Cardiac muscle cell (in vitro differentiated cells and primary cell): ENCODE measurements at places on chromosomes 6 and 20.

DNA sequence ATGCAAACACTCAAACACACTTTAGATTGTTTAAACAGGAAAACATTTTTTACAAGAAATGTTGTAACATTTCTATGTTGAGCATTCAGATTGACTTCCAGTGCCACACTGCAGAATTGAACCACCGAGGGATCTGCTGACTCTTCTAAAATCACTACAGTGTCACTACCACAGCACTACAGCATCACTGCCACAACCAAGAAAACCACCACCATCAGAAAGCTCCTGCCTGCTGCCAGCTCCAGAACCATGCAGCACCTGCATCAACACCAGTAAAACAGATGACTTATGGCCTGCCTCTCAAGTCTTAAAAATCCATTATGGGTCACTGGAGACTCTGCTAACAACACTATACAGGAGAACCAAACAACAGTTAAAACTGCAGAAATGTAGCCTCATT is 25.4 kb upstream of the BTN3A2 start:
- H3K36me3 ChIP-seq: no peaks in the 10 kb centered on the region
- H3K4me1 ChIP-seq: peaks cover 5% of the 10 kb centered on the region
- H3K4me3 ChIP-seq: no peak overlapping the region
- no peak for DNase-seq
- peaks cover 4% of the 10 kb centered on the region for H3K27me3 ChIP-seq

- H3K4me3 ChIP-seq: no peak overlapping the region
- no peaks in the 10 kb centered on the region for H3K27me3 ChIP-seq
- H3K36me3 ChIP-seq: no peaks in the 10 kb centered on the region
- no peak overlapping the region for H3K27ac ChIP-seq
- no peak for DNase-seq
These were observed 1009.7 kb upstream of the GJE1 start for GRCh38 chr6:141123049-141123448.

DNA sequence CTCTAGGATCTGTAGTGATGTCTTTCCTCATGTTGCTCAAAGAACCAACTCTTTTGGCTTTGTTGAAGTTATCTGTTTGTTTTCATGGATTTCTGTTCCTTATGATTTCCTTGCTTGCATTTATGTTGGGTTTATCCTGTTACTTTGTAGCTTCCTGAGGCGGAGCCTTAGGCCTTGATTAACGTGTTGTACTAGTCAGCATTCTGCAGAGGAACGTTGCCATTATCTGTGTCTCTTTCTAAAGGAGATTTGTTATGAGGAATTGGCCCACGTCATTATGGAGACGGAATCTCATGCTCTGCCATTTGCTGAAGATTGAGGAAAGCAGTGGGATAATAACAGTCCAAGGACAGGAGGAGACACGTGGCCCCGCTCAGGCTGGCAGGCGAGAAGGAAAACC is 29.9 kb downstream of the UCKL1 start:
- peaks cover 23% of the 10 kb centered on the region for H3K36me3 ChIP-seq
- H3K27me3 ChIP-seq: no peaks in the 10 kb centered on the region
- no peak overlapping the region for H3K27ac ChIP-seq
- no peaks in the 10 kb centered on the region for H3K4me1 ChIP-seq
- DNase-seq: no peak

- H3K27ac ChIP-seq: no peak overlapping the region
- H3K4me3 ChIP-seq: no peak overlapping the region
- no peak for DNase-seq
- H3K36me3 ChIP-seq: no peaks in the 10 kb centered on the region
These were observed 12.0 kb downstream of the PHACTR3 start for GRCh38 chr20:59616306-59616705.

- peak overlapping the region; percentile 32 for H3K27ac ChIP-seq
- no peaks in the 10 kb centered on the region for H3K36me3 ChIP-seq
- DNase-seq: no peak
- H3K4me1 ChIP-seq: peaks cover 4% of the 10 kb centered on the region
These were observed 437.1 kb downstream of the UTRN start for GRCh38 chr6:144722154-144722737.

DNA sequence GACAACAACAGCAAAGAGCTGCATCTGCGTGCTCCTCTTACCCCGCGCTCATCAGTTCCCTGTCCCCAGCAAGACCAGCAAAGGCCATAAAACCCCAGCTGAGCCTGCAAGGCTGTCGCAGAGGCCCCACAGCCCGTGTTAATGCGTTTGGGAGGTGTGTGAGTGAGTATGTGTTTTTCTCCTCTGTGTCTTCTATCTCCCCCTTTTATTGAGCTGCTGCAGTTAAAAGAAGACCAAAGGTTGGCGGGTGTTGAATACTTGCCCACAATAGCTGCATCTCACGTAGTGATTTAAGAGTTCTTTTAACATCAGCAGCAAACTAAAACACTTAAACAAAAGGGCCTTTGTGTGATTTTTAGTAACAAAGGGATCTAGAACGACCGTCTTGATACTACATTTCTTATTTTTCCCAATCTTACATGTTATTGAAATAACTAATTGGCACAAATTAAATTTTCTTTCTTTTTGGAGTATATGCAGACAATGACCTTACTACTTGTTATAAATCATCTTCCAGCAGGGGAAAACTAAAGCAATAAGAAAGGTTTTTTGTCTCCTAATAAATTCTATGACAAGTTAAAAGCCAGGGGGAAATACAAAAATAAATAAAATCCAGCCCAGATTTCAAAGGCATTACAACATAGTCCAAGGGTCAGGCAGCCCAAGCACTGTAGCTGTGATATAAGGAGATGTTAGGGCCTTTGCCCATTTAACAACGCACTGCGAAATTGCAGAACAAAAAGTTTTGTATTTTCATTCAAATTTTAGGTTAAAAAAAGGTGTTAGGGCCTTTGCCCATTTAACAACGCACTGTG is 27.2 kb upstream of the CNKSR3 start:
- H3K4me3 ChIP-seq: no peak overlapping the region
- H3K4me1 ChIP-seq: no peaks in the 10 kb centered on the region
- H3K36me3 ChIP-seq: no peaks in the 10 kb centered on the region
- H3K27ac ChIP-seq: no peak overlapping the region

GRCh38 chr6:151109361-151109760 is 130.4 kb upstream of the AKAP12 start:
- H3K4me3 ChIP-seq: no peak overlapping the region
- DNase-seq: no peak
- no peaks in the 10 kb centered on the region for H3K36me3 ChIP-seq
- no peaks in the 10 kb centered on the region for H3K27me3 ChIP-seq
- peaks cover 7% of the 10 kb centered on the region for H3K4me1 ChIP-seq
- H3K27ac ChIP-seq: no peak overlapping the region

DNA sequence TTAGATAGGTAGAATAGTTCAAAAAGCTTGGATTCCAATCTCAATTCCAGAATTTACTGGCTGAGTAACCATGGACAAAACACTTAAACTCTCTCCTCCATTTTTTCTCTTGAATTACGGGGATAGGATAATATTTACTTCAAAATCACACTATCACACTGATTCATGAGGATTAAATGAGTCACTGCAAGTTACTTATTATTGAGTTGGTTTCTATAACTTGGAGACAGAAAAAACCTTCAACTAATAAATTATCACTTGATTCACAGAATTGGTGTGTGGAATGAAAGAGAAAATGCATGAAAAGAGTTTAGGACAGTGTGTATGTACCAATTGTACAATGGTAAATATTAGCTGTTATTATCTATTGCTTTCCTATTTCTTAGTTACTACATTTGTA is 585.2 kb downstream of the PHF3 start:
- H3K4me1 ChIP-seq: no peaks in the 10 kb centered on the region
- no peak for DNase-seq
- no peaks in the 10 kb centered on the region for H3K27me3 ChIP-seq
- no peak overlapping the region for H3K4me3 ChIP-seq

GRCh38 chr6:154648188-154648887 is 84.9 kb upstream of the SCAF8 start:
- no peak overlapping the region for H3K4me3 ChIP-seq
- H3K27me3 ChIP-seq: no peaks in the 10 kb centered on the region
- H3K27ac ChIP-seq: no peak overlapping the region
- H3K4me1 ChIP-seq: no peaks in the 10 kb centered on the region

GRCh38 chr6:35750557-35750956 is 13.7 kb downstream of the ARMC12 start:
- H3K36me3 ChIP-seq: no peaks in the 10 kb centered on the region
- H3K27me3 ChIP-seq: no peaks in the 10 kb centered on the region
- no peak overlapping the region for H3K27ac ChIP-seq
- H3K4me1 ChIP-seq: no peaks in the 10 kb centered on the region
- no peak overlapping the region for H3K4me3 ChIP-seq
- no peak for DNase-seq

DNA sequence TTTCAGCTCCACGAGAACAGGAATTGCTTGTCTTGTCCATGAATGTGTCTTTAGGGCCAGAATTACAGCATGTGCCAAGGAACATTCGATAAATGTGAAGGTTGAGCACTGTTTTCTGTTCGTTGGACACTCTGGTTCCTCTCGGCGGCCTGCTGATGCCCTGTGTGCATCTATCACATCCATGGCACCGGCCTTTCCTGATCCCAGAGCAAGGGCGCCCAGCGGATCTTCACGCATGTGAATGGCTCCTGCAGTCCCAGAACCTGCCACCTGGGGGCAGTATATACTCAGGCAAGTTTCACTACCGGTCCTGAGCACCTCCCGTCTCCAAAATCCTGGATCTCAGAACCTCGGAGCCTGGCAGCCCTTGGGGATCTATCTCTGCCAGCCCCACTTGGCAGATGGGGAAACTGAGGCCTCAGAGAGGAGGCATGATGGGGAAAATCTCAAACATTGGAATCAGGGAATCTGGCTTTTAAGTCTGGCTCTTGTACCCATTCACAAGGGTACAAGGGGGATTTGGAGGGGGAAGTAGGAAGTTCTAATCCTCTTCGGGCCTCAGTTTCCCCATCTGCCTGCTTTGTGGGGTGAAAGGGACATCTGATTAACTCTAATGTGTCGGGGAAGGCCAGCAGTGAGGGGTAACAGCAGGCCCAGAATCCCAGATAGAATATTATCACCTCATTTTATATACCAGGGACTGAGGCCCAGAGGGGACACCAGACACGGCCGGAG is 4.3 kb upstream of the CEBPB start:
- H3K36me3 ChIP-seq: no peaks in the 10 kb centered on the region
- no peaks in the 10 kb centered on the region for H3K27me3 ChIP-seq
- no peak overlapping the region for H3K27ac ChIP-seq
- peak; percentile 90 for DNase-seq
- no peak overlapping the region for H3K4me3 ChIP-seq

DNA sequence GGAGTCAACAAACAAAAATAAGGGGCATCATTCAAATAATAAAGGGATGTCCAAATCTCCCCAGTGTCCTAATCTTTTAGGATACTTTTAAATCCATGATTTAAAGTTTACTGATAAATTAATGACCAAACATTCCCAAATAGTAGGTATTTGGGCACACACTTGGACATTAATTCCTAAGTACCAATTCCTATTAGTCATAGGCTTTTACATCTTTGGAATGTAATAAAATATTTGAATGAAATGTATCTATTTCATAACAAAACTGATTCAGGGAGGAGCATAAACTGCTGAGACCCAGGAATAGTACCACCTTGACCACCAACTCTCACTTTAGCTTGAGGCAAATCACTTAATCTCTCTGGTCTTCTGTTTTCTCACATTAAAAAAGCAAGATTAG is 44.3 kb downstream of the VGLL2 start:
- no peak overlapping the region for H3K27ac ChIP-seq
- H3K4me3 ChIP-seq: no peak overlapping the region
- H3K36me3 ChIP-seq: no peaks in the 10 kb centered on the region
- H3K27me3 ChIP-seq: no peaks in the 10 kb centered on the region
- DNase-seq: no peak

- no peak for DNase-seq
- H3K4me3 ChIP-seq: no peak overlapping the region
- H3K36me3 ChIP-seq: no peaks in the 10 kb centered on the region
- no peaks in the 10 kb centered on the region for H3K27me3 ChIP-seq
- H3K4me1 ChIP-seq: no peaks in the 10 kb centered on the region
These were observed 38.2 kb upstream of the CCN6 start for GRCh38 chr6:112015725-112016124.

GRCh38 chr6:128246472-128247260 is 273.7 kb downstream of the PTPRK start:
- peak overlapping the region; percentile 54 for H3K27ac ChIP-seq
- no peak overlapping the region for H3K4me3 ChIP-seq
- H3K4me1 ChIP-seq: peaks cover 26% of the 10 kb centered on the region
- no peaks in the 10 kb centered on the region for H3K36me3 ChIP-seq
- DNase-seq: peak; percentile 38
- H3K27me3 ChIP-seq: no peaks in the 10 kb centered on the region

DNA sequence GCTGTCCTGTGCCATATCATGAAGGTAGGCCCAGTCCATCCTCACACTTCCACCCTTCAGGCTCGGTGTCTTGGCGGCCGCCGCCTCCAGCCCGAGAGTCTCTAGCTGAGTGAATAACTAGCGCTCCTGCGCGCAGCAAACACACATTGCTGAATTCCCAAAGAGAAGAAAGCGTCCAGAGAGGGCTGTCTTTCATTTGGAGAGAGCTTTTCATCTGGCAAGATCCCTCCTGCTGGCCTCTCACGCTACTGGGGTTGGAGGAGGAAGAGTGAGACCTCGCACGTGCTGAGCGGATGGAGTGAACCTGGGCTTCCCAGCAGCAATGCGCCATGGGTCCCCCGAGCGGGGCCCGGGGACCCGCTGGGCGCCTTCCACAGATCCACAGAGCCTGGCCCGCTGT is 73.2 kb downstream of the NCR2 start:
- H3K27me3 ChIP-seq: peaks cover 97% of the 10 kb centered on the region
- peak; percentile 28 for DNase-seq
- no peaks in the 10 kb centered on the region for H3K36me3 ChIP-seq
- no peak overlapping the region for H3K27ac ChIP-seq
- peaks cover 5% of the 10 kb centered on the region for H3K4me1 ChIP-seq

DNA sequence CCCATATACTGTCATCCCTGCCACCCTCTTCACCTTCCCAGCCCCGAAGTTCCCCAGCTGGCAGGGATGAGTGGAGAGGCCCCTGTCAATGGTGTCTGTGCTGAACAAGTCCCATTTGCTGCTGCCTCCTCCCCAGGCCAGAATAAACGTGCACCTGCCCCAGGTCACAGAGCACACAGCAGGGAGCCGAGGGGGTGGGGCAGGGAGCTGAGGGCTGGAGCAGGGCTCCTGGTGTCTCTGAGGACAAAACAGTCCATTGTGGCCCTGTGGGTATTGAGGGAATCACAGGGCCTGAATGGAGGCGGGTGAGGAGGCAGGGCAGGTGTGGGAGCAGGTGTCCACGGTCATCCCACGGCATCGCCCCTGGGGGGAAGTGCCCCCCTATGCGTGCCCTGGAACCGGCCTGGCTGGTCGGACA is 55.8 kb downstream of the SNAI1 start:
- H3K27me3 ChIP-seq: no peaks in the 10 kb centered on the region
- peaks cover 15% of the 10 kb centered on the region for H3K4me1 ChIP-seq
- no peaks in the 10 kb centered on the region for H3K36me3 ChIP-seq
- H3K4me3 ChIP-seq: no peak overlapping the region
- no peak overlapping the region for H3K27ac ChIP-seq

DNA sequence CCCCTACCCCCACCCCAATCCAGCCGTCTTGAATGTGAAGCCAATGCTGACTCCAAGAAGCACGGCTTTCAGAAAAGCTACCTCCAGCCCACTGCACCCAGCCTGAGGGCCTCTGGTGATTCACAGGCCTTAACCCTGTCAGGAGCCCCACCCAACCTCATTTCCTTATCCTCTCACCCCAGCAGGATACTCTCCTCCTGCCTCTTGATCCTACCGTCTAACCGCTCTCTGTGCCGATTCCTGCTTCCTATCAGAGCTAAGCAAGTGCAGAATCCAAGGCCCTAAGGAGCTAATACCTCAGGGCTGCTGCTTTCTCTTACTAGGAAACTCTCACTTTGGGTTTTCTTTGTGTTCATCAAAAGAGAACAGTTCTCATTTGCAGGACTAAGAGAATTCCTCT is 47.2 kb downstream of the TRERF1 start:
- peak; percentile 51 for DNase-seq
- H3K4me1 ChIP-seq: peaks cover 7% of the 10 kb centered on the region
- no peaks in the 10 kb centered on the region for H3K27me3 ChIP-seq
- H3K36me3 ChIP-seq: no peaks in the 10 kb centered on the region
